GM04503 (cell line): ENCODE measurements at places on chromosomes 6 and 20.

DNA sequence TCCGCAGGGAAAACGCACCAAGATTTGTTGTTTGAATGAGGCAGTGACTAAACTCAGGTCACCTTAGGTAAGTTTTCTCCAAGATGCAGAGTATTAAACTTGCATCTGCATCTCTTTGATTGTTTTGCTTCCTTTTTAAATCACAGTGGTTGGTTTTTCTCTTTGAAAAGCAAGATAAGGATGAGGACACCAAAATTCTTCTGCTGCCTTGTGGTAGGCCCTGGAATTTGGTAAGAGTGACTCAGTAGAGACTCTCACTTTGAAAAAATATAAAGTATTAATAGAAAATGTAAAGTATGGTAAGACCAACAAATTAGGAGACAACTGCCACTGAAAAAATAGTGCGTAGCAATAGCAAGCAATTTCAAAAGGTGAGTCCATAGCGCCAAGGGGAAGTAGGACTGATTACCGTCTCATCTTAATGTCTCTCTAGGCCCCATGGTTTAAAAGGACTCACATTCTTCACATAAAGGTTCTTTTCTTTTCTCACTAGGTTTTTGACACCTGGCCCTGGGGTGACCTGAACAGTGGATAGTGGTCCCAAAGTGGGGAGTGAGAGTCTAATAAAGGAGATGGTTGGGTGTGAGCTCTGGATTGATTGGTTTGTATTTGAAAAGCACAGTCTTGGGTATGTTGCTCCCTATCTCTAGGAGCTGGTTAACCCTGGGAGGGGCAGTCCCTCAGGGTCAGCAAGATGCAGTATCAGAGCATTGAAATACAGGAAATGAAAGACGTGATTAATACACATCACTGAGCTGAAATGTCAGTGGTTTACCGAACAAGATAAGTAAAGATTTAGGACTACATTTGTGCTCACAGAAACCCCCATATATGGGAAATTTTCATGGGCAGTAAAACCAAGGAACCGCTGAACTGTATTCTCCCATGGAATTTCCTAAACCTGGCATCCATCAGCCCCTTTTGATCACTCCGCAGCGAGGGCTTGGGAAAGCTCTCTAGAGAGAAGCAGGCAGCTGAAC, 221.2 kb downstream of the SLC24A3 start:
- peak; percentile 12 for DNase-seq

DNA sequence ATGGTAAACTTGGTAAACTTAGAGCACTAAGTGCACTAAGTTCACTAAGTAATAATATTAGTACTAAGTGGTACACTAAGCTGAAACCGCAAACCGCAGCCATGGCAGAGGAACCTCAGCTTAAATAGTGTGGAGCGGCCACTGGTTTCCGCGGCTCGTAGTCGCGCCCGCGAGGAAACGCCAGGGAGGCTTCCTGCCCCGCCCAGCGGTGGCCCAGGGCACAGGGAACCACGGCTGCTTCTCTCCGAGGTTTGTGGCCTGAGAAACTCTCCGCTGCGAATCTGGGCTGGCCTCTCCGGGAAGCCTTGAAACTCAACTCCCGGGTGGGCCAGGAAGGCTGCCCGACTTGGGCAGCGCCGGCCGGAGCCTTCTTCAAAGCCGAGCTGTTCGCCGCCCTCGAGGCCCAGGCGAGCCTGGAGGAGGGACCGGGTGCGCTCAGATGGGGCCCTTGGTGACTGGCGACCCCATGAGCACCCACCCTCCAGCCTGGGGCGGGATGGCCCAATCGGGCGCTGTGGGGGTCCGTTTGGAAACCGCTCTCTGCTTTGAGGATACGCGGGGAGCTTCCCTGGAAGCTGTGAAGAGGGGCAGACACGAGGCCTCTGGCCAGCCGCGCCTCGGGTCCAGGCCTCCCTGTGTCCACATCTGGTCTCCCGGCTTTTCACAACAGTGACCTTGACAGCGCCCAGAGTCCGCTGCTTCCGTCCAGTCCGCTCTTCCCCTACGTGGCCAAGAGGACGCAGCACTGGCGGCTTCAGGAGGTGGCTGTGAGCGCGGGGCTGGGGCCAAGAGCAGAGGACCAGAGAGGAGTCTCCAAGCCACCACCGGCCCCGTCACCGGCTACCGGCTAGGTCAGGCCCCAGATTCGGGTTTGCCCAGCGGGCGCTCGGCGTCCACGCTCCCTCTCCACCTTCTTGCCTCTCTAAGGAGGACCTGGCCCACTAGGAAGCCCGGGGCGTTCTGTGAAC, 25.4 kb upstream of the HLA-E start:
- no peak for DNase-seq

DNA sequence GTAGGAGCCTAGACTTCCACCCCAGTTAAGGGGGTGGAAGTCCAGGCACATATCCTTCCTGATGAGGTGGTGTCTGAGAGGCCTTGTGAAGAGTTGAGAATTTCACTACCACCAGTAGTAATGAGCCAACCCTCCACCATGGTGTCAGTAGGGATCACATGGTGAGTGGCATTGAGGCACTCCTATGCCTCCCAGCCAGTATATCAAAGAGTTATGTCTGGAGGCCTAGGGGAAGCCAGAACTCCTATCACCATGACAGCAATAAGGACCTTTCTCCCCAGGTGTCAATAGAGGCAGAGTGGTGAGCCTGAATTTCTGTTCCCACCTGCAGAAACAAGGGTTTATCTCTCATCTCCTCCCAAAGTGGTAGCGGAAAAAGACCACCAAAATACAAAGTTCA, 106.6 kb upstream of the ADTRP start:
- no peak for DNase-seq

- DNase-seq: peak; percentile 89
These were observed 32.7 kb upstream of the MAP7 start for GRCh38 chr6:136582711-136583471.

DNA sequence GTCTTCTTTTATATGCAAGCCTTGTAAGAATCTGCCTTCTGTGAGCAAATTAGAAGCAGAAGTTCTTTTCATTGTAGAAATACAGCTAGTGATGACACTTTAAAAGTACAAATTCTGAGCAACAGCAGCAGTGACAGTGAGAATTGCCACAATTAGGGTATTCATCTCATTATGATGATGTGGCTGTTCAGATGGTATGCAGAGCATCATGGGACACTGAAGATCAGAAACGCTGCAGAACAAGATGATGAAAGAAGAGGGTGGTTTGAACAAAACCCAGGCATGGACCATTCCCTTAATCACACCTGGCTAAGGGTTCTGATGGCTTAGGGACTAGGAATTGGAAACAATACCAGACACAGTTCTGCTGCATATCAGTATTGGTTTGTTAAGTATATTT, 312.7 kb upstream of the TBX18 start:
- no peak for DNase-seq

DNA sequence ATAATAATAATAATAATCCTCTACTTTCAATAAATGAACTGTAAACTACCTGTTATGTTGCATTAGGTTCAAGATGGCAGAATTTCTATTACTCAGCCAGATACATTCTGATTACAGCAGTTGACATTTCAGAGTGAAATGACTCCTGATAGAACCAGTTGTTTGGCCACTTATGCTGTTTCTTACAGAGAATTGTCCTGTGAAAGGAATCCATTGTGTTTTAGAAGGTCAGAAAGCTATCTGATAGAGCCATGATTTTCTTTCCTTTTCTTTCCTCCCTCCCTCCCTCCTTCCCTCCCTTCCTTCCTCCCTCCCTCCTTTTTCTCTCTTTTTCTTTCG, 16.6 kb downstream of the GJA10 start:
- no peak for DNase-seq

DNA sequence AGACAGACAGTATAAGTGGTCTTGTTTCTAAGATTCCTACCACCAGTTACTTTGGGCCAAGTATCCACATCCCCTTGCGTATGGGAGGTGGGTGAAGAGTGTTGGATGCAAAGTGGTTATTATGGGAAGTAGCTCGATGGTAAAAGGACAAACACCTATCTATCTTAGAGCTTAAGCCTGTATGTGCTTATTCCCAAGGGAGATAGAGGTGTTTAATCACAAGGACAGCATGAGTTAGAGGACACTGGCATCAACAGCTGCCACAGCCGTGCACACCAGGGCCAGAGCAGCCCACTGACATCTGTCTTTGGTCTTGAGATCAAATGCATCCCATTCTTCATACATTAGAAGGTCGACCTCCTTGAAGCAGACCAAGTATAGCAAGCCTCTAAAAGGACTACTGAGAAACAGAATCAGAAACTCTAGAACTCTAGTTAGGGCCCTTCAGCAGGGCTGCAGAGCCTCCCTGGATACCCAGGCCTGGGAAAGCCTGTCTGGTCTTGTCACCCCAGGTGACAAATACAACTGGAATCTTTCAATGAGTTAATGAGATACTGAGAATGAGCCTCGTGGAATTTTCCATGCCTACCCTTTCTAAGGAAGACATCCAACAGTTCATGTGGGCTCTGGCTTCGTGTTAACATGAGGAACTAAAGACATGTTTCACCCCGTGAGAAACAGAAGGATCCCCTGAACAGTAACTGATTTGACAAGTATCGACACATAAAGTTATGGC, 28.7 kb downstream of the TXNDC5 start:
- no peak for DNase-seq

GRCh38 chr6:22017272-22017671, 279.6 kb downstream of the PRL start:
- DNase-seq: no peak

GRCh38 chr6:166366921-166367320, 15.8 kb downstream of the MPC1 start:
- no peak for DNase-seq
